Breast epithelium (tissue), 4 donors: ENCODE measurements at places on chromosomes 5 and 9. TPM values are rescaled to one million over a fixed set of nuclear protein-coding genes. Genes with fewer than 3 reads are reported as not detected.

Gene SPATA9
- not detected for total RNA-seq

Gene TNFSF8
- 4.7 TPM for total RNA-seq

Gene PRLR
- 28.8 TPM for total RNA-seq

Gene BRINP1
- total RNA-seq: 27.5 TPM

Gene SYK
- total RNA-seq: 25.9 TPM

DNA sequence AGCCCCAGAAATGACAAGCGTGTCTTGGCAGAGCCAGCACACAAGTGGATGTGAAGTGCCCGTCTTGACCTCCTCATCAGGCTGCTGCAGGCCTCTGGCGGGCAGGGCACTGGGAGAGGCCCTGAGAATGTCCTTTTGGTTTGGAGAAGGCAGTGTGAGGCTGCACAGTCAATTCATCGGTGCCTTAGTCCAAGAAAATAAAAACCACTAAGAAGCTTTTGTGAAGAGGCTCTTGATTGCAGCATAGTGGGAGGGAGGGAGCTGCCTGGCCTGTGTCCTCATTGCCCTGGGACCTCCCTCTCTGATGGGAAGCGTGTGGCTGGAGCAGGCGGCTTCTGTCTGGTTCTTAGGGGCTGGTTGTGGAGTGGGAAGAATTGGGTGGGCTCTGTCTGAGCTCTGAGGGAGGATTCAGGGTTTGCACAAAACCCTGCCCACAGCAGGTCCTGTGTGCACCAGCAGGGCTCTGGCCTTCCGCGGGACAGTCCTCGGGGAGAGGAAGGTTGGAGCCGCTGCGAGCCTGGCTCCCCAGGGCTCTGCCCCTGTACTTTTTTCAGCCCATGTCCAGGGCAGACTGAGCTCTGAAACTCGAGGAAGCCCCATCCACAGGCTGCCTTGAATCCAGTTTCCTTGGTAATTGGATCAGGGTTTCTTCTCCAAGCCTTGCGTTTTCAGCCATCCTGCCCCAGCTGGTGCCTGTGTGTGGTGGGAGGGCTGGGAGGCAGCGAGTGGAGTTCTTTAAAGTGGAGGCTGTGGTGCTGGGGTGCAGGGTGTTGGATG lies 1.1 kb downstream of the HRCT1 start:
- DNase-seq: peak; percentile 79

DNA sequence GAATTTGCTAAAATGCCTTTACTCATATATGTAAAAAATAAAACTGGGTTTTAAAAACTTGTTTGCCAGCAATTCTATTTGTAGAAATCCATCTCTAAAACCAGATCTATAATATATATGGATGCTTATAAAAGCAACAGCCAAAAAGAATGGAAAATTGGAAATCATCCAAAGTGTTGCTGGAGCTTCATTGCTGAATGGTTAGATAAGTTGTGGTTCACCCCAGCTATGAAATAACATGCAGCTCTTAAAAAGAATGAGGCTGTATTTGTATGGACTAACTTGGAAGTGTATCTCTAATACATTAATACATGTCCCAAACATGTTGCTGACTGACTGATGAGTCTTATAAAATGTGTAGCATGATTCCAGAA lies 76.2 kb downstream of the STK10 start:
- no peak for DNase-seq

DNA sequence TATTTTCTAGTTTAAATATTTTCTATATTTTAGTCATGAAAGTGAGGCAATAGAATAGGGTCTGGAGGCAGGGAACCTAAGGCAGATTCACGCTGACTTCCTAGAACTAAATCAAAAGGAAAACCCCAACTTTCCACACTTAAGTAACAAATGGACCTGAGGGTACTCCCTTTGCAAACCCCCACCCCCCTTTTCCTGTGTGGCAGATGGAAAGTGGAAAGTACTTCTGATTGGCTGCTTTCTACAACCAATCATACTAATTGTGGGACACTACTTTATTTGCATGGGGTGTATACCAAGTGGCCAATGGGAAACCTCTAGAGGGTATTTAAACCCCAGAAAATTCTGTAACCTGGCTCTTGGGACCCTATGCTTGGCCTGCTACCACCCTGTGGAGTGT lies 4.8 kb upstream of the CENPH start:
- DNase-seq: no peak

- no peak for DNase-seq
Measured at GRCh38 chr9:107847978-107848964, 358.7 kb upstream of the KLF4 start.

DNA sequence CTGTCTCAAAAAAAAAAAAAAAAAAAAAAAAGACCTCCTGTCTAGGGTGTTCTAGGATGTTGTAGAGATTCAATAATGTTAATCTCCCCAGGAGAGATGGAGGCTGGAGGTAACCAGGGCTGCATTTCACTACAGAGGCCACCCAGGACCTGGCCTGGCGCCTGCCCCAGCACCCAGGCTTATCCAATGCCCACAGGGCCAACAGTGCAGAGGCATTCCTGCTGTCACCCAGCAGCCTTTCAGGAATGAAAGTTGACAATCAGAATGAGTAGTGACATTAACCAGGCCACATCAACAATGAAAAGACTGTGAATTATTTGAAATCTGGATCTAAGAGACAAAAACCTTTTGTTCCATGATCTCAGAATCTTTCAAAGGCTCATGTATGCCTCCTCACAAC lies 36.2 kb upstream of the GABRP start:
- DNase-seq: no peak
